ENCODE measurements at places on chromosomes 3 and 15. TPM values are rescaled to one million over a fixed set of nuclear protein-coding genes. Genes with fewer than 3 reads are reported as not detected.

The COL7A1 gene
- total RNA-seq, result 3.5 TPM

The GOLGA8Q gene
- total RNA-seq, result 0.69 TPM

The ANKRD34C gene
- total RNA-seq, result 0.92 TPM

The TMEM158 gene
- 18.9 TPM for total RNA-seq

The PTX3 gene
- 5.5 TPM for total RNA-seq

The DNAH12 gene
- total RNA-seq, result 3.5 TPM

The KIF15 gene
- total RNA-seq, result 13.4 TPM

The SEMA3G gene
- 4.4 TPM for total RNA-seq

The MCTP2 gene
- total RNA-seq, result 3.2 TPM

The KLHL40 gene
- 0.23 TPM for total RNA-seq

The TNFAIP8L3 gene
- 5.5 TPM for total RNA-seq

The TRIM42 gene
- total RNA-seq, result not detected

The EPM2AIP1 gene
- total RNA-seq, result 49.4 TPM

The FAM107A gene
- total RNA-seq, result 25.1 TPM

The CIP2A gene
- total RNA-seq, result 26.1 TPM

The FETUB gene
- not detected for total RNA-seq

The SH3GL3 gene
- 52.8 TPM for total RNA-seq

The EFCC1 gene
- 1.6 TPM for total RNA-seq

The MESP1 gene
- 2.5 TPM for total RNA-seq

The GABPB1 gene
- 37.8 TPM for total RNA-seq

The FGD5 gene
- total RNA-seq, result 5.5 TPM

The CHRNA3 gene
- 4.8 TPM for total RNA-seq

The C3orf18 gene
- total RNA-seq, result 28.1 TPM

The GOLGA6L4 gene
- total RNA-seq, result 2.1 TPM

The CHRM5 gene
- 10.6 TPM for total RNA-seq

The WDR6 gene
- total RNA-seq, result 116 TPM

The CD80 gene
- total RNA-seq, result under 0.01 TPM

The LIPC gene
- total RNA-seq, result not detected

The SCG5 gene
- 157 TPM for total RNA-seq

The CORO2B gene
- 19.6 TPM for total RNA-seq

The TNFSF10 gene
- 5.5 TPM for total RNA-seq

The SLC28A2 gene
- not detected for total RNA-seq

The DAPK2 gene
- 3.7 TPM for total RNA-seq

The ACVR2B gene
- 43.6 TPM for total RNA-seq

The GRK7 gene
- not detected for total RNA-seq

The LRRIQ4 gene
- 1.6 TPM for total RNA-seq

The SMCO1 gene
- total RNA-seq, result not detected

The ADGRG7 gene
- total RNA-seq, result not detected

The ALDH1A2 gene
- total RNA-seq, result 7.4 TPM

The EOGT gene
- 15.5 TPM for total RNA-seq

The IGSF10 gene
- 4.8 TPM for total RNA-seq

The ALDH1L1 gene
- total RNA-seq, result 8.5 TPM

The NECTIN3 gene
- total RNA-seq, result 78.0 TPM

The MED12L gene
- total RNA-seq, result 23.8 TPM

The MB21D2 gene
- 54.7 TPM for total RNA-seq

The SPSB4 gene
- total RNA-seq, result 7.2 TPM

The LMOD3 gene
- total RNA-seq, result 0.23 TPM

The CCDC54 gene
- not detected for total RNA-seq

The RTP1 gene
- 3.2 TPM for total RNA-seq

The EIF4G1 gene
- 119 TPM for total RNA-seq
